ENCODE measurements at places on chromosomes 3 and 15. TPM values are rescaled to one million over a fixed set of nuclear protein-coding genes. Genes with fewer than 3 reads are reported as not detected.

The LRRIQ4 gene
- total RNA-seq = not detected

The ZNF197 gene
- 13.4 TPM for total RNA-seq

The ADAMTS7 gene
- total RNA-seq = not detected

The SLC28A1 gene
- total RNA-seq = not detected

The MYLK gene
- total RNA-seq = 5.4 TPM

The MOBP gene
- total RNA-seq = not detected

The GMPPB gene
- total RNA-seq = 24.1 TPM

The TRIM42 gene
- total RNA-seq = not detected
